NCI-H1048 (cell line): ENCODE measurements at places on chromosomes 11 and 22.

- DNase-seq: no peak
These were observed 1.7 kb downstream of the C11orf96 start for GRCh38 chr11:43943931-43944751.

- no peak for DNase-seq
These were observed 97.9 kb downstream of the MORC2 start for GRCh38 chr22:30870451-30871345.

DNA sequence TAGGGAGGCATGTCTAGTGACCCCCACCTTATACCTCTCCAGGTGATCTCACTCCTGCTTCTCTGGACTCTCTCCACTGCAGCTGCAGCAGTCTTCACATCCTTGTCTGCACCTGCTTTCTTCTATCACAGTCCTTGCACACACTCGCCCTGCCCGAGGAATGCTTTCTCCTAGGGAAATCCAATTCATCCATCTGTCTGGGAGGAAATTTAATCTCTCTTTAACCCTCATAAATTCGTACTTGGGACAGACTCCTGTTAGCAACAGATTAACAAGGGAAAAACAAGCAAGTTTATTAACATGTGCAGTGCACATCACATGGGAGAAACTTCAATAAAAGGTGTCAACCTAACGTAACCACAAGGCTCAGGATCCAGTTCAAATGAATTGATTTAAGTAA is 11.3 kb upstream of the RCN1 start:
- DNase-seq: no peak

DNA sequence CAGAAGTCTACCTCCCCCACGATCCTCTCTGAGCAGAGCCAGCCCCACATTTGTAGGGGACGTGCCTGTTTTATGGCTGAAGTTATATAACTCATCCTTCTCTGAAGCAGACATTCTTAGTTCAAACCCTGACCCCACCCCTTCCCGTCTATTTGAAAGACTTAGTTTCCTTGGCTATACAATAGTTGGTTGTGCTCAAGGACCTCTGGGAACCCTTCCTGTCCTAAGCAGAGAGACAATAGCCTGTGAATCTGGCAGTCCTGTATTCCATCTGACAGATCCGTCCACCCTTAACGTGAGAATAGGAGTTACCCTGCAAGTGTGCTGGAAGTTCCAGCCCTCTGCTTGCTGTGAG is 75.2 kb downstream of the MN1 start:
- no peak for DNase-seq

DNA sequence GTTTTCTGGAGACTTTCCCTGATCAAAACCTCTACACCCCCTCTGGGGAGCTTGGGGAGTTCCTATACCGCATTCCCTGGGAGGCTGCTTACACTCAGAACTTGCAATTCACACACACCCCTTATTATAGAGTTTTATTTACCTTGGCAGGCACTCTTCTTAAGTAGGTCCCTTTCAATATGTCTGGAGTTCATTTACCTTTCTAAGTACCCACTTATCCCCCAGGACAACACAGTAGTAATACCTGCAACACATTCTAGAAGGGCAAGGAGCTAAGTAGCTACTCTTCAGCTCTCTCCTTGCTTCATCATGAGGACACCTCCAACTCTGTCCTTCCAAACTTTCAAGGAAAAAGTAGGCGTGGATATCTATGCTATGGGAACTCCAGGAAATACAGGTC is 127.8 kb upstream of the ANO3 start:
- no peak for DNase-seq

GRCh38 chr22:36612458-36612857 is 83.5 kb upstream of the EIF3D start:
- no peak for DNase-seq
